ENCODE measurements at places on chromosomes 5 and 9. TPM values are rescaled to one million over a fixed set of nuclear protein-coding genes. Genes with fewer than 3 reads are reported as not detected.
A peak's percentile ranks its signal among the peaks of the same experiment; 100 is the strongest.

HAVCR2 gene
- total RNA-seq: 3.1 TPM

DNA sequence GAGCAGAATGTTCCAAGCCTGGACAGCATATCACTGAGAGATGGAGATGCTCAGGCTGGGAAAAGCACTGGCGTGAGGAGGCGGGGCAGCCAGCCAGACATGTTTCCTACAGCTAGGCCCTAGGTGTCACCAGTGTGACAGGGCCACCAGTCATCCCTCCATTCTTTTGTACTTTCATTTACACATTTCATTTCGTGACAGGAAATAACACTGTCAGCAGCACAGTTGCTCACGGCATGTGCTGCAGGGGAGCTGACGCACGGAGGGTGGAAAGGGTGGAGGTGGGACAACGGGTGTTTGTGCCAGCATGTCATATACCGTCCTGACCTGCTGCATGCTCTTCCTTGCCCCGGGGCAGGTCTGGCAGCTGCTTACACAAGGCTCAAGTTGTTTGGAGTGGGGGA is 14.8 kb upstream of the CEMIP2 start:
- H3K27ac ChIP-seq: no peak overlapping the region
- DNase-seq: no peak
- no peaks in the 10 kb centered on the region for H3K27me3 ChIP-seq
- no peaks in the 10 kb centered on the region for H3K36me3 ChIP-seq
- no peaks in the 10 kb centered on the region for H3K4me1 ChIP-seq
- H3K4me3 ChIP-seq: no peak overlapping the region

GRCh38 chr9:132943651-132944293 is 644 bp downstream of the TSC1 start:
- H3K36me3 ChIP-seq: no peaks in the 10 kb centered on the region
- H3K4me1 ChIP-seq: peaks cover 13% of the 10 kb centered on the region
- peak overlapping the region; percentile 99 for H3K4me3 ChIP-seq
- peak overlapping the region; percentile 95 for H3K27ac ChIP-seq
- no peaks in the 10 kb centered on the region for H3K27me3 ChIP-seq
- no peak for DNase-seq

DNA sequence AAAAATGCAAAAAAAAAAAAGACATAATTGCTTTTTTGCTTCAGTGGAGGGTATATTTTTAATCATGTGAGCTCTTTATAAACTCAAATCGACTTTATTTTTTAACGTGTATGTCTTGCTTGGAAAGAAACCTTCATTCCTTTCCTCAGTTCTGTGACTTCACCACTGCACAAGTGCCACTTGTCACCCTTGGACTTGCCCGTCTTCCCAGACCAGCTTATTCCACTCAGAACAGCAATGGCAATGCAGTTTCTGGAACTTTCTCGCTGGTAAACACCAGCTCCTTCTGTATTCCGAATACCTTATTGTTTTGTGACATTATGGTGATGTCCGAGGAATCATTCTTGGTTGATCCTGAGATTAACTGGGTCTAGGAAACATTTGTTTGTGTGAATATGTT is 440.5 kb upstream of the ADAMTS16 start:
- no peaks in the 10 kb centered on the region for H3K36me3 ChIP-seq
- no peak overlapping the region for H3K4me3 ChIP-seq

- no peaks in the 10 kb centered on the region for H3K4me1 ChIP-seq
- H3K4me3 ChIP-seq: no peak overlapping the region
- H3K36me3 ChIP-seq: no peaks in the 10 kb centered on the region
- H3K27me3 ChIP-seq: no peaks in the 10 kb centered on the region
- no peak overlapping the region for H3K27ac ChIP-seq
These were observed 78.6 kb upstream of the SLC28A3 start for GRCh38 chr9:84419031-84419602.

OCLN gene
- 16.0 TPM for total RNA-seq

DNA sequence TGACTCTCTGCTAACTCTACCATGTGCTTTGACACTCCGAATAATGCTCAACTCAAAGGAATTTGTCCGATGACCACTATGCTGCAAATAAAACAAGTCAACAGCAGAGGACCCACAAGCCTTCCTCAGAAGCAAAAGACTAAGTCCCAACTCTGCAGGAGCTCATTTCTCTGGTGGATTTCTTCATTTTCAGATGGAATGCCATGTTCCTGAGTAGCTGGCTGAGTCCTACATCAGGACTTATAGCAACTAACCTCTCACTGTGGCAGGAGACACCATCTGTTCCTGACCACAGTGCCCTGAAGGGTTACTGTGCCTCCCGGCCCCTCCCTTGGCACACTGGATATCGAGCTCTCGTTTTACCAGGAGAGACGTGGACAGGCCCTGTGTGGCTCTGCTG is 20.8 kb downstream of the LHFPL2 start:
- H3K4me3 ChIP-seq: no peak overlapping the region
- no peak overlapping the region for H3K27ac ChIP-seq
- H3K36me3 ChIP-seq: no peaks in the 10 kb centered on the region
- H3K4me1 ChIP-seq: peaks cover 17% of the 10 kb centered on the region

PCDHB6 gene
- 4.4 TPM for total RNA-seq

MLANA gene
- total RNA-seq: not detected

DNA sequence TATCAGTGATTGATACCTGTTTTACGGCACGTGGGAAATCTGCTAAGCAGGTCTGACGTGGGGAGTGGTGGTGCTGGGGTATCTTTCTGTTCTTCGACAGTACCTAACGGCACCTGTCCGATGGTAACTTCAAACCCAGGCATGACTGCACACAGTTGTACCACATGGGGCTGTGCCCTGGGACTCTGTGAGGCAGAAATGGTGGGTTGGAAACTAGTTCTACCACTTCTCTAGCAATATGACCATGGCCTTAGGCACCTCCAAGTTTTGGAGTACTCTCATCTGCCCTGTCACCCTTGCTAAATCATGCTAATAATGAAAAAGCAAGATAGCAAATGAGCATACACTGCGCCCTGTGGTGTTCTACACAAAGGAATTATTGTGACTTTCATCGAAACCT is 30.9 kb downstream of the EPB41L4B start:
- no peaks in the 10 kb centered on the region for H3K27me3 ChIP-seq
- H3K27ac ChIP-seq: no peak overlapping the region
- no peak overlapping the region for H3K4me3 ChIP-seq
- no peaks in the 10 kb centered on the region for H3K4me1 ChIP-seq

DNA sequence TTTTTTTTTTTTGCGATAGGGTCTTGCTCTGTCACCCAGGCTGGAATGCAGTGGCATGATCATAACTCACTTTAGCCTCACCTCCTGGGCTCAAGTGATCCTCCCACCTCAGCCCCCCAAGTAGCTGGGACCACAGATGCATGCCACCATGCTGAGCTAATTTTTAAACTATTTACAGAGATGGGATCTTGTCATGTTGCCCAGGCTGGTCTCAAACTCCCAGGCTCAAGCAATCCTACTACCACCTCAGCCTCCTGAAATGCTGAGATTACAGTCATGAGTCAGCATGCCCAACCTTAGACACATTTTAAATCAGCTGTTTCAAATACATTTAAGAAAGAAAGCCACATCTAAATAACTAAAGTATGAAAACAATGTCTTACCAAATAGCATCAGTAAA is 439.0 kb downstream of the EBF1 start:
- H3K4me3 ChIP-seq: no peak overlapping the region
- no peaks in the 10 kb centered on the region for H3K4me1 ChIP-seq
- no peaks in the 10 kb centered on the region for H3K27me3 ChIP-seq
- H3K27ac ChIP-seq: no peak overlapping the region

- no peaks in the 10 kb centered on the region for H3K27me3 ChIP-seq
- H3K4me3 ChIP-seq: no peak overlapping the region
- H3K36me3 ChIP-seq: no peaks in the 10 kb centered on the region
- peaks cover 9% of the 10 kb centered on the region for H3K4me1 ChIP-seq
- no peak overlapping the region for H3K27ac ChIP-seq
These were observed 228.2 kb downstream of the TLE1 start for GRCh38 chr9:81461196-81461595.

GRCh38 chr9:34793428-34793827 is 83.5 kb upstream of the CCL21 start:
- H3K4me3 ChIP-seq: no peak overlapping the region
- no peak for DNase-seq
- H3K4me1 ChIP-seq: no peaks in the 10 kb centered on the region
- H3K27me3 ChIP-seq: no peaks in the 10 kb centered on the region
- H3K36me3 ChIP-seq: no peaks in the 10 kb centered on the region
- no peak overlapping the region for H3K27ac ChIP-seq

ENHO gene
- total RNA-seq: 31.2 TPM

CFAP90 gene
- total RNA-seq: 12.2 TPM

- H3K4me3 ChIP-seq: no peak overlapping the region
- no peaks in the 10 kb centered on the region for H3K36me3 ChIP-seq
- H3K27me3 ChIP-seq: no peaks in the 10 kb centered on the region
- no peak for DNase-seq
- H3K4me1 ChIP-seq: no peaks in the 10 kb centered on the region
These were observed 128.9 kb downstream of the ADAMTS12 start for GRCh38 chr5:33762859-33763258.

SMIM3 gene
- 8.1 TPM for total RNA-seq

GRCh38 chr9:21542787-21543186 is 60.7 kb upstream of the IFNE start:
- no peaks in the 10 kb centered on the region for H3K4me1 ChIP-seq
- H3K27me3 ChIP-seq: no peaks in the 10 kb centered on the region
- H3K36me3 ChIP-seq: no peaks in the 10 kb centered on the region

GRCh38 chr9:101671567-101671966 is 66.9 kb downstream of the GRIN3A start:
- H3K27ac ChIP-seq: no peak overlapping the region
- DNase-seq: no peak
- no peaks in the 10 kb centered on the region for H3K27me3 ChIP-seq
- no peaks in the 10 kb centered on the region for H3K36me3 ChIP-seq

DNA sequence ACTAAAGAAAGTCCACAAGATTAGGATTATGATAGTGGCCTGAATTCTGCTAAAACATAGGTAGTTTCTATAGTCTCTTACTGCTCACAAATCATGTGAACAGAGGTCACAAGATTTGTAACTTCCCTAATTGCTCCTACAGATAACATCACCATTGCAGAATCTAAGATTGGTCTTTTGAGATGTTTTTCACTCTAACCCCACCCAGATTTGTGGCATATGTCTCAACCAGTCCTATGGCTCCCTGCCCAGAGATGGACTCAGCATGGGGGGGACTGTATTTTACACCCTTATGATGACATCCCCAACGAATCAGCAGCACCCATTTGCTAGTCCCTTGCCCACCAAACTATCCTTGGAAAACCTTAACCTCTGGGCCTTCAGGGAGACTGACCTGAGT is 1046.2 kb downstream of the CDH12 start:
- H3K27me3 ChIP-seq: no peaks in the 10 kb centered on the region
- H3K4me3 ChIP-seq: no peak overlapping the region
- H3K36me3 ChIP-seq: no peaks in the 10 kb centered on the region
- H3K27ac ChIP-seq: no peak overlapping the region

- H3K27ac ChIP-seq: no peak overlapping the region
- DNase-seq: no peak
- no peaks in the 10 kb centered on the region for H3K36me3 ChIP-seq
- H3K27me3 ChIP-seq: no peaks in the 10 kb centered on the region
- H3K4me1 ChIP-seq: peaks cover 18% of the 10 kb centered on the region
These were observed 273.3 kb downstream of the AOPEP start for GRCh38 chr9:94999832-95000231.

GRCh38 chr5:103780794-103781193 is 218.2 kb upstream of the NUDT12 start:
- no peaks in the 10 kb centered on the region for H3K36me3 ChIP-seq
- H3K27me3 ChIP-seq: no peaks in the 10 kb centered on the region
- H3K4me3 ChIP-seq: no peak overlapping the region
- DNase-seq: no peak

DNA sequence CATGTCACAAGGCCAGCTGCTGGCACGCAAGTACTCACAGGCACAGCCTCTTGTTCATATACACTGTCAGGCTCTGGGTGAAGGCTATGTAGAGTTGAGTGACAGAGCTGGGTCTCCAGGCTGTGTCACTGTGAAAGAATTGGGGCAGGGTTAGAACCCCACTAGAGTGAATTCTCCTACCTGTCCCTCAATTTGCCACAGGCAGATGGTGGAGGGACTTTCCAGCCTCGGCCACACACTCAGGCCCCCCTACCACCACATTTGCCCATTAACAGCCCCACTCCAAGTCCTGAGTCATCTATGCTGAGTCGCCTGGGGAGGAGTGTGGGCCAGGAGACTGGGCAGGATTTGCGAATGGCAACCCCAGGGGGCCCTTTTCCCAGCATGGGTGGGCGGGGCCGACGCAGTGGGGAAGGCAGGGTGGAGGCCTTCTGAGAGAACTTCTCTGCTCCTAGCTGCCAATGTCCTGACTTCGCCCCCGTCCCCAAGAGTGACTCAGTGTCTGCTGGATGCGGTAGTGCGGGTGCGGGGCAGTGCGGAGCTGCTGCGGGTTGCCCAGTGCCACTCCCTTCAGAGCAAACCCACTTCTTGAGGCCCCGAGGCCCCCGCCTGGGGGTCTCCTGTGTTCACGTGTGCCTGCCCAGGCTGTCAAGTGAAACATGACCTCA is 50.3 kb upstream of the PSD2 start:
- H3K4me1 ChIP-seq: peaks cover 25% of the 10 kb centered on the region
- peak overlapping the region; percentile 19 for H3K4me3 ChIP-seq
- no peaks in the 10 kb centered on the region for H3K27me3 ChIP-seq
- peak overlapping the region; percentile 24 for H3K27ac ChIP-seq
- H3K36me3 ChIP-seq: no peaks in the 10 kb centered on the region

GABRG2 gene
- 2.0 TPM for total RNA-seq

GRCh38 chr5:177427919-177428573 is 1.6 kb downstream of the GRK6 start:
- DNase-seq: no peak
- no peaks in the 10 kb centered on the region for H3K36me3 ChIP-seq
- no peak overlapping the region for H3K27ac ChIP-seq
- H3K4me3 ChIP-seq: no peak overlapping the region
- H3K4me1 ChIP-seq: peaks cover 12% of the 10 kb centered on the region

CARD9 gene
- 3.7 TPM for total RNA-seq

DNA sequence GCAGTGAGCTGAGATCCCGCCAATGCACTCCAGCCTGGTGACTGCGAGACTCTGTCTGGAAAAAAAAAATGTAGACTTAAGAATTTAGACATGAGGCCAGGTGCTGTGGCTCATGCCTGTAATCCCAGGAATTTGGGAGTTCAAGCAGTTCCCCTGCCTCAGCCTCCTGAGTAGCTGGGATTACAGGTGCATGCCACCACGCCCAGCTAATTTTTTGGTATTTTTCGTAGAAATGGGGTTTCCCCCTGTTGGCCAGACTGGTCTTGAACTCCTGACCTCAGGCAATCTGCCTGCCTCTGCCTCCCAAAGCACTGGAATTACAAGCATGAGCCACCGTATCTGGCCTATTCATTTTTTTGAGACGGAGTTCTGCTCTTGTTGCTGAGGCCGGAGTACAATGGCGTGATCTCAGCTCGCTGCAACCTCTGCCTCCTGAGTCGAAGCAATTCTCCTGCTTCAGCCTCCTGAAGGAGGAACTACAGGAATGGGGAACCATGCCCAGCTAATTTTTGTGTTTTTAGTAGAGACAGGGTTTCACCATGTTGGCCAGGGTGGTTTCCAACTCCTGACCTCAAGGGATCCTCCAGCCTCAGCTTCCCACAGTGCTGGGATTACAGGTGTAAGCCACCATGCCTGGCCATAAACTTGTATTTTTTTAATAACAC is 14.0 kb downstream of the DDX46 start:
- H3K27me3 ChIP-seq: no peaks in the 10 kb centered on the region
- no peak overlapping the region for H3K27ac ChIP-seq
- no peak overlapping the region for H3K4me3 ChIP-seq
- H3K4me1 ChIP-seq: no peaks in the 10 kb centered on the region

NR6A1 gene
- 92.1 TPM for total RNA-seq

Measured in testis (tissue), 5 donors.